ENCODE measurements at places on chromosomes 3 and 15. TPM values are rescaled to one million over a fixed set of nuclear protein-coding genes. Genes with fewer than 3 reads are reported as not detected.

DNA sequence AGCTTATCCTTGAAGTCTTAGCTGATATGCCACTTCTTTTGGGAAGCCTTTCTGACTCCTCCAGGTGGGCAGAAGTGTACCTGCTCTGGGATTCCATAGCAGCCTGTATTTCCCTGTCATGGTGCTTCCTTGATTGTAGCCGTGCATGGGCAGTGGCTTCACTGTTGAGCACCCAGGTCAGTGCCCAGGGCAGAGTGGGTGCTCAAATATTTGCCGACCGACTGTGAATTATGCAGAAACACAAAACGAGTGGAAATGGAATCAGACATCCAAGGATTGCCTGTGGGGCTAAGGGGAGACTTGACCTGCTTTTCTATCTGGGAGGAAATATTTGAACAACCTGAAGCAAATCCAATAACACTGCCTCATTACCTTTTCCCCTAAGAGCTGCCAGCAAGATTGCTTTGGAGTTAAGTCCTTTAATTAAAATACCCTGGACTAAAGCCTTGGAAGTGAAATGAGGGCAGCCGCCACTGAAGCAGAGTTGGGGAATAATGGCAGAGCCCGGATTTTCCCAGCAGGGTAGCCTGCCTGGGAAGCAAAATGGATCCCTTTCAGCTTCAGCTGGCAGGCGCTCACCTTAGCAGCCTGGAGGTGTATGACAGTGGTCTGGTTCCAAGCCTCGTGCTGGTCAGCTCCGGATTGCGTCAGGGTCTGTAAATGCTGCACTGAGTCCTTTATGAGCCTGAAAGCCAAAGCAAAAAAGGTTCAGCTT, 14.9 kb downstream of the ACOX2 start:
- no peak overlapping the region for H3K27ac ChIP-seq
- DNase-seq = no peak
- no peak overlapping the region for H3K4me3 ChIP-seq
- H3K36me3 ChIP-seq = no peaks in the 10 kb centered on the region
- H3K27me3 ChIP-seq = no peaks in the 10 kb centered on the region

GRCh38 chr15:90465140-90465929, 64.4 kb upstream of the CRTC3 start:
- DNase-seq = no peak
- H3K27me3 ChIP-seq = no peaks in the 10 kb centered on the region
- H3K27ac ChIP-seq = no peak overlapping the region
- H3K4me3 ChIP-seq = no peak overlapping the region

DNA sequence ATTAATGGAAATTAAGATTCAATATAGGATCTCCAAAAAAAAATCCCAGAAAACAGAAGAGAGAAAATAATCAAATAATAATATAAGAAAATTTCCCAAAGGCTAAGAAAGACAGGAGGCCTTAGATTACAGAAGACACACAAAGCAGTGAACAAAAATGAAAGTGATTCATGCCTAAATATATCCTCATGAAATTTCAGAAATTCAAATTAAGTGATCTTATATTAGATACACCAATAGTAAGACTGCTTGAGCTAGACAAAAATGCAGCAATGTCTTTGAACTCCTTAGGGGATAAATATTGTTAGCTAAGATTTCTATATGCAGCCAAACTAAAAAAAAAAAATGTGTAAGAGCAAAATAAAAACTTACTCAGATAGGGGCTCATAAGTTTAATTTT, 44.6 kb upstream of the ARPP21 start:
- H3K4me3 ChIP-seq = no peak overlapping the region
- no peak for DNase-seq
- H3K27me3 ChIP-seq = no peaks in the 10 kb centered on the region
- no peak overlapping the region for H3K27ac ChIP-seq
- H3K4me1 ChIP-seq = no peaks in the 10 kb centered on the region

DNA sequence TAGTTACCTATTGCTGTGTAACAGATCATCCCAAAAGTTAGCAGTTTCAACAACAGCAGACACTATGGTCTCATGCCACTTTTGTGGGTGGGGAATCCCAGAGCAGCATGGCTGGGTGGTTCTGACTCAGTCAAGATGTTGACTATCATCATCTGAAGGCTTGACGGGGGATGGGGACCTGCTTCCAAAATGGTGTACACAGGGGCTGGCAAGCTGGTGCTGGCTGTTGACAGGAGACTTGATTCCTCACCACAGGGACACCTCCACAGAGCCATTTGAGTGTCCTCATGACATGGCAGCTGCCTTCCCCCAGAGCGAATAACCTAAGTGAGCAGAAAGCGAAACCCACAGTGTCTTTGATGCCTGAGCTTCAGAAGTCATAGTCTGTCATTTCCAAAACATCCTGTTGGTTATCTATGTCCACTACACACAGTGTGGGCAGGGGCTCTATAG, 19.1 kb downstream of the DNAJB8 start:
- H3K4me3 ChIP-seq = no peak overlapping the region
- no peak overlapping the region for H3K27ac ChIP-seq
- no peaks in the 10 kb centered on the region for H3K27me3 ChIP-seq
- H3K36me3 ChIP-seq = no peaks in the 10 kb centered on the region
- H3K4me1 ChIP-seq = peaks cover 21% of the 10 kb centered on the region

- no peaks in the 10 kb centered on the region for H3K4me1 ChIP-seq
- H3K27ac ChIP-seq = no peak overlapping the region
- no peaks in the 10 kb centered on the region for H3K36me3 ChIP-seq
Measured at GRCh38 chr15:33001926-33002325, 192.6 kb downstream of the FMN1 start.

- peak overlapping the region; percentile 31 for H3K4me3 ChIP-seq
- H3K36me3 ChIP-seq = no peaks in the 10 kb centered on the region
- H3K27me3 ChIP-seq = no peaks in the 10 kb centered on the region
- H3K4me1 ChIP-seq = peaks cover 82% of the 10 kb centered on the region
Measured at GRCh38 chr15:38651328-38652038, 86.9 kb upstream of the RASGRP1 start.

DNA sequence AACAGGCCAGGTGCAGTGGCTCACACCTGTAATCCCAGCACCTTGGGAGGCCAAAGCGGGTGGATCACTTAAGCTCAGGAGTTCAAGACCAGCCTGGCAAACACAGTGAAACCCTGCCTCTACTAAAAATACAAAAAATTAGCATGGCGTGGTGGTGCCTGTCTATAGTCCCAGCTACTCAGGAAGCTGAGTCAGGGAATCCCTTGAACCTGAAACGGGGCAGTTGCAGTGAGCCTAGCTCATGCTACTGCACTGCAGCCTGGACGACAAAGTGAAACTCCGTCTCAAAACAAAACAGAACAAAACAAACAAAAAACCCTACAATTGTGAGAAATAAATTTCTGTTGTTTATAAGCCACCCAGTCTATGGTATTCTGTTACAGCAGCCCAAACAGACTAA, 94.7 kb downstream of the PIK3CB start:
- no peaks in the 10 kb centered on the region for H3K4me1 ChIP-seq
- no peak overlapping the region for H3K4me3 ChIP-seq
- peaks cover 14% of the 10 kb centered on the region for H3K36me3 ChIP-seq
- H3K27me3 ChIP-seq = no peaks in the 10 kb centered on the region

- H3K27ac ChIP-seq = no peak overlapping the region
- H3K36me3 ChIP-seq = no peaks in the 10 kb centered on the region
- H3K4me3 ChIP-seq = no peak overlapping the region
- no peak for DNase-seq
Measured at GRCh38 chr15:72182673-72183072, 14.9 kb downstream of the GRAMD2A start.

DNA sequence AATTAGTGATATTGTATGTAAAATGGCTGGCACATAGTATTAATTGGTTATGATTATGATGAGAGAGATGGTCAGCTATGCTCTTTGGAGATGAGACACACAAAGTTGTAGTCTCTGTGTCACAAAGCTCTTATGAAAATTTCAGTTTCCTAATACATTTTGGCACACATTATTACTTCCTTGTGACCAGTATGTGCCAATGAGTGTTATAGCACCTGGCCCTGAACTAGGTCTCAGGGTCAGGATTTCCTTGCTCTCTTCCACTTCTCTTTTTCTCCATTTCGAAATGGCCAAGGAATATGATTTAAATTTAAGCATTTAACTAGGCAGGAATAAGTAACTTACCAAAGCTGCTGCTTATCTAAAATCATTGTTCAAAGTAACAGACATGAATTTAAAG, 28.0 kb downstream of the TIPARP start:
- H3K27me3 ChIP-seq = no peaks in the 10 kb centered on the region
- peaks cover 76% of the 10 kb centered on the region for H3K36me3 ChIP-seq
- H3K27ac ChIP-seq = no peak overlapping the region
- no peaks in the 10 kb centered on the region for H3K4me1 ChIP-seq

DNA sequence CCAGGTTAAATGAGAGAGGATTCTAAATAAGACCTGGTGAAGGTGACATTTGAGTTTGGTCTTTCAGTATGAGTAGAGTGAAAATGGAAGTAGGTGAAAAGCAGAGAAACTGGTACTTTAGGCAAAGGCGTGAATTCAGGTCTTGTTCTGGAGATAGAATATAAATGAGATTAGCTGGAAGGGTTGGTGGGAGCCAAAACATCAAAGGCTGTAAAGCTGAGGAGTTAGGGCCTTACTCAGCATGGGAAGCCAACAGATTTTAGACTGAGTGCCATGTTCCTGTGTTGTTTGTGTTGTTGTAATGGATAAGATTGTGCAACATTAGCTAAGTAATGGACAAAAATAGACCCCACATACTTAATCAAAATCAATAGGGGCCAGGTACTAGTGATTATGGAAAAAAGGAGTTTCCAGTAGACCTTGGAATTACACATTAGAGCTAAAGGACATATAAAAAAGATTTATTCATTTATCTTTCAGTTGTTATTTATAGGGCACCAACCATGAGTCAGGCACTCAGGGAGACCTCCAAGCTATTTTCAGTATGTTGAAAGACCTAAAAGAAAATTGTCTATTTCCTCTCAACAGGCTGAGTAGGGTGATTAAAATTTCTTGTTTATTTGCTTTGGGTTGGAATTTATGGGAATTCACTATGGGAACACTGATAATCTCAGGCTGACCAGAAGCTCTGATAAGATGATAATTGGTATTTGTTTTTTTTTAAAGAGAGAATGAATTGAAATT, 20.8 kb downstream of the ARL14 start:
- no peak overlapping the region for H3K4me3 ChIP-seq
- DNase-seq = no peak
- H3K4me1 ChIP-seq = no peaks in the 10 kb centered on the region
- no peaks in the 10 kb centered on the region for H3K36me3 ChIP-seq
- H3K27me3 ChIP-seq = no peaks in the 10 kb centered on the region

- H3K4me3 ChIP-seq = no peak overlapping the region
- DNase-seq = no peak
- H3K4me1 ChIP-seq = no peaks in the 10 kb centered on the region
- peaks cover 43% of the 10 kb centered on the region for H3K36me3 ChIP-seq
- no peak overlapping the region for H3K27ac ChIP-seq
- H3K27me3 ChIP-seq = no peaks in the 10 kb centered on the region
Measured at GRCh38 chr15:50740955-50741354, 24.6 kb downstream of the SPPL2A start.

Gene BFSP2
- total RNA-seq = not detected

Gene IMPG2
- total RNA-seq = 0.66 TPM

Gene ROPN1
- not detected for total RNA-seq

Gene GNAT1
- 0.28 TPM for total RNA-seq

Gene OSBPL10
- not detected for total RNA-seq

Gene GAP43
- not detected for total RNA-seq

Measured in CD4-positive, alpha-beta T cell (primary cell).